ENCODE measurements at places on chromosomes 2 and 18. TPM values are rescaled to one million over a fixed set of nuclear protein-coding genes. Genes with fewer than 3 reads are reported as not detected.

DCDC2C gene
- total RNA-seq, result not detected

BOLL gene
- not detected for total RNA-seq

SEMA4F gene
- total RNA-seq, result 3.9 TPM

FEV gene
- total RNA-seq, result not detected

SPATA3 gene
- total RNA-seq, result not detected

SLC11A1 gene
- 13.8 TPM for total RNA-seq

All from sigmoid colon (tissue), 7 donors.